Right atrium auricular region (tissue), 2 donors: ENCODE measurements at places on chromosomes 1 and 21. TPM values are rescaled to one million over a fixed set of nuclear protein-coding genes. Genes with fewer than 3 reads are reported as not detected.

DNA sequence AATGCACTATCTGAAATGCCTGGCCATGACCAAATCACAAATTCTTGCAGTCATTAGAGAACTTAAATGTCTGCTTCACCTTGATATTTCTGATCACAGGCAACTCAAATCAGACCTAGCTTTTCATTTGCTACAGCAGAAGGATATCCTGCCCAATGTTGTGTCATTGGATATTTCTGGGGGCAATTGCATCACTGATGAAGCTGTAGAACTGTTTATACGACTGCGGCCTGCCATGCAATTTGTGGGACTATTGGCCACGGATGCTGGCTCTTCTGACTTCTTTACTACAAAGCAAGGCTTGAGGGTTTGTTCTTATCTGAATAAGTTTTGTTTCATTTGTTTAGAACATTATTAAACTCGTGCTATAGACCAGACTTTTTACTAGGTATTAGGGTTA is 14.9 kb downstream of the ZYG11A start:
- DNase-seq, result no peak

GRCh38 chr21:26834181-26834905 is 10.9 kb downstream of the ADAMTS1 start:
- no peak for DNase-seq

C1orf210 gene
- not detected for total RNA-seq

C1orf87 gene
- not detected for total RNA-seq

CD5L gene
- total RNA-seq, result 0.19 TPM
